ENCODE measurements at places on chromosomes 6 and 20. TPM values are rescaled to one million over a fixed set of nuclear protein-coding genes. Genes with fewer than 3 reads are reported as not detected.

GRCh38 chr6:32956176-32956575 is 3.3 kb upstream of the HLA-DMA start:
- H3K4me1 ChIP-seq: peaks cover 9% of the 10 kb centered on the region
- H3K4me3 ChIP-seq: no peak overlapping the region
- DNase-seq: no peak
- H3K36me3 ChIP-seq: no peaks in the 10 kb centered on the region

GRCh38 chr6:69719602-69720193 is 77.1 kb downstream of the LMBRD1 start:
- no peak overlapping the region for H3K27ac ChIP-seq
- H3K4me3 ChIP-seq: no peak overlapping the region
- peaks cover 3% of the 10 kb centered on the region for H3K36me3 ChIP-seq
- H3K4me1 ChIP-seq: no peaks in the 10 kb centered on the region
- no peak for DNase-seq

DNA sequence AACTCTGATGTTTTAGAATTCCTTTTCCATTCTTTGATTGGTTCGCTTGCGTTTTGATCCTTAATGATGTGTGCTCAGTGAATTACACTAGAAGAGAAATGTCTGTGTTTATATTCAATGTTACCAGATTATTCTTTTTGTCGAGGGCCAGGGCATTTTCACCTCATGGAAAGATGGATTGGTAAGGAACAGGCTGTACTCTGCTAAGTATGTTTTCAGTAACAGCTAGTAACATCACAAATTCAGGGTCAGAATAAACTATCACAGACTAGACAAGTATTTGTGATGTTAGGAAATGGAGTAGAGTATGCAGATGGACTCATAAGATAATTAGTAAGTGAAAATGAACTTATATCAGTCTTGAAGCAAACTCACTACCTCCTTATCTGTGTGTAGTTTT is 235.6 kb downstream of the SOX4 start:
- no peak overlapping the region for H3K27ac ChIP-seq
- no peaks in the 10 kb centered on the region for H3K27me3 ChIP-seq
- H3K36me3 ChIP-seq: no peaks in the 10 kb centered on the region
- DNase-seq: no peak
- no peak overlapping the region for H3K4me3 ChIP-seq

DNA sequence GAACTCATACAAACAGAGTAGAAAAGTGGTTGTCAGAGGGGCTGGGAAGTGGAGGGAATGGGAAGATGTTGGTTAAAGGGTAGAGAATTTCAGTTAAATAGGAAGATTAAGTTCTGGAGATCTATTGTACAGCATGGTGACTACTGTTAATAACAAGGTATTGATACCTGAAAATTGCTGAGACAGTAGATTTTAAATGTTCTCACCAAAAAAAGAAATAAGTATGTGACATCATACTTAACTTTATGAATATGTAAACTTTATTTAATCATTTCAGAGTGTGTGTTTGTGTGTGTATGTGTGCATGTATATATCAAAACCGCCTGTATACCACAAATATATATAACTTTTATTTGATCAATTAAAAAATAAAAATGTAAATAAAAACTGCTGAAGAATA is 896.4 kb downstream of the TFAP2A start:
- H3K36me3 ChIP-seq: no peaks in the 10 kb centered on the region
- no peak for DNase-seq
- H3K4me3 ChIP-seq: no peak overlapping the region
- H3K27ac ChIP-seq: no peak overlapping the region
- no peaks in the 10 kb centered on the region for H3K27me3 ChIP-seq
- H3K4me1 ChIP-seq: no peaks in the 10 kb centered on the region

DNA sequence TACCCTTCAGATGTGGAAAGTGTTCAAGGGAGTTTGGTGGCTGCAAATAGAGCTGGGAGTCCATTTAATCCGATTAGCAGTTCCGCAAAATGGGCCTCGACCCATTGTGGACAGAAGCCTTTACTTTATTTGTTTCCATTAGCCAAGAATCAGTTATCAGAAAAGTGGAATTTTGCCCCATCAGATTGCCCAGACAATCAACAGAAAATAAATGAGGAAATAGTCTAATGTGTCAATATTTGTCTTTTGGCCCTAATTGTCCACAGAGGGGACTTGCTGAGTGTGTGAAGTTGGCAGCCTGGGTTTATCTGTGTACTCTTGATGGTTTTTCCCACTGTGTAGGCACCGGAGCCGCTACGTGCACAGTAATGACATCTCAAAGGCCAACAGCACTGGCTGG is 134.3 kb downstream of the LINC00237 start:
- no peaks in the 10 kb centered on the region for H3K27me3 ChIP-seq
- no peaks in the 10 kb centered on the region for H3K4me1 ChIP-seq
- DNase-seq: no peak
- H3K36me3 ChIP-seq: no peaks in the 10 kb centered on the region
- H3K4me3 ChIP-seq: no peak overlapping the region

DNA sequence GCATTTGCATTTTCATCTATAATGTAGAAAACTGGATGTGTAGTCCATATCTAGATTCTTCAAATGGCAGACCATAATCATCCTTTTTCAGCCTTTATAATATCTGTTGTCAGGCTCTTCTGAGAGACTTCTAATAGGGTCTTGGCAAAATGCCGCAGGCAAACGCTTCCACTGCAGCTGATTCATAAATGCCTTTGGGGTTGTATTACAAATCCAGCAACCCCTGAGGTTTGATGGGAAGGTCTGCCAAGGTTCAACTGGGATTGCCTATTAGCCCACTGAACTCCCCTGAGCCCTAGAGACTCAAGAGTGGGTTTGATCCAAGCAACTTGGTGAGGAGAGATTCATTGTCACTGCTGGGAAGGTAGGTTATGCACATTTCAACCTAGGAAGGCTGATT is 365.2 kb upstream of the POU3F2 start:
- no peaks in the 10 kb centered on the region for H3K4me1 ChIP-seq
- no peaks in the 10 kb centered on the region for H3K27me3 ChIP-seq
- no peak overlapping the region for H3K27ac ChIP-seq
- DNase-seq: no peak

DNA sequence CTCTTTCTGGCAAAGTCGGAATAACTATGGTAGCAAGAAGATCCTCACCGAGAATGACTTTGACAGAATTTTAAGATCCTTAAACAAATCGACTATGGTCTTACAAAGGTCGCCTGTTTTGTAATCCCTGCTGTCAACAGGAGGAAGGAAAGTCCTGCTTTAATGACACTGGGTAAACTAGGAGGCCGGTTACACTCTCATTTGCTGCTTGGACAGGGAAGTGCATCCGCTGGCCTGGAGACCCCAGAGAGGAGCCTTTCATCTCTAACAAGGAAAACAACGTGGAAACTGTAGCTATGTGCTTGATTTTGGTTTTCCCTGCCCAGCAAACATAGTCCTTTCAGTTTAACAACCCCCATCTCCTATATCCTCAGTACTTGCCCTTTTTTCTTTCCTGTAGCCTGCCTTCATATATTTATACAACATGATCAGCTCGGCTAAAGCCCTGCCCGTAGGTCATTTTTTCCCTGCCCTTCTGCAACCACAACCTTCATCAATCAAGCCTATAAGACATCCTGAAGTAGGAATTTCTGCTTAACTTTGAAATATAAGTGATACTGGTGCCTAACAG is 97.2 kb upstream of the RIN2 start:
- no peak for DNase-seq
- H3K4me3 ChIP-seq: no peak overlapping the region
- no peaks in the 10 kb centered on the region for H3K27me3 ChIP-seq
- H3K27ac ChIP-seq: no peak overlapping the region

DNA sequence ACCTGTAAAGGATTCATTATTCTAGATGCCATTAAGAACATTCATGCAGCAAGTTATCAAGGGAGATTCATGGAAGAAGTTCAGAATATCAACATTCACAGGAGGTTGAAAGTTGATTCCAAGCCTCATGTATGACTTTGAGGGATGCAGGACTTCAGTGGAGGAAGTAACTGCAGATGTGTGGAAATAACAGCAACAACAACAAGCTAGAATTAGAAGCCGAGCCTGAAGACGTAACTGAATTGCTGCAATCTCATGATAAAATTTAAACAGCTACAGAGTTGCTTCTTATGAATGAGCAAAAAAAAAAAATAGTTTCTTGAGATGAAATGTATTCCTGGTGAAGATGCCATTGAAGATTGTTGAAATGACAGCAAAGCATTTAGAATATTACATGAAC is 73.3 kb upstream of the NXT1 start:
- DNase-seq: no peak
- H3K4me1 ChIP-seq: no peaks in the 10 kb centered on the region
- H3K4me3 ChIP-seq: no peak overlapping the region
- H3K27me3 ChIP-seq: peaks cover 9% of the 10 kb centered on the region
- H3K27ac ChIP-seq: no peak overlapping the region

GRCh38 chr6:62891065-62891647 is 320.1 kb upstream of the FKBP1C start:
- no peak for DNase-seq
- no peaks in the 10 kb centered on the region for H3K36me3 ChIP-seq
- H3K4me1 ChIP-seq: no peaks in the 10 kb centered on the region

- no peak for DNase-seq
- no peaks in the 10 kb centered on the region for H3K36me3 ChIP-seq
- no peak overlapping the region for H3K27ac ChIP-seq
- H3K4me1 ChIP-seq: peaks cover 35% of the 10 kb centered on the region
- no peaks in the 10 kb centered on the region for H3K27me3 ChIP-seq
Measured at GRCh38 chr6:16476861-16477260, 238.5 kb downstream of the GMPR start.

- H3K27ac ChIP-seq: no peak overlapping the region
- H3K4me3 ChIP-seq: no peak overlapping the region
- no peaks in the 10 kb centered on the region for H3K4me1 ChIP-seq
- no peaks in the 10 kb centered on the region for H3K36me3 ChIP-seq
- no peaks in the 10 kb centered on the region for H3K27me3 ChIP-seq
Measured at GRCh38 chr20:313948-314347, 11.4 kb upstream of the SOX12 start.

Gene CALHM6
- total RNA-seq: 3.8 TPM

Gene TRIM15
- not detected for total RNA-seq

Gene ATP6V1G2
- 3.4 TPM for total RNA-seq

Gene EYA2
- not detected for total RNA-seq

Gene SCAND1
- 75.1 TPM for total RNA-seq

Gene GABRR2
- 0.93 TPM for total RNA-seq

Gene GJA10
- total RNA-seq: not detected

Gene SLX4IP
- 5.1 TPM for total RNA-seq

Gene RBPJL
- 0.29 TPM for total RNA-seq

Gene NAA20
- total RNA-seq: 35.6 TPM

All from T-cell (primary cell).